Fibroblast of the aortic adventitia (primary cell): ENCODE measurements at places on chromosomes 13 and 19. TPM values are rescaled to one million over a fixed set of nuclear protein-coding genes. Genes with fewer than 3 reads are reported as not detected.
A peak's percentile ranks its signal among the peaks of the same experiment; 100 is the strongest.

ZNF415 gene
- total RNA-seq = 2.3 and 4.1 TPM in 2 replicates

GRCh38 chr13:79295906-79296706, 109.9 kb downstream of the RBM26 start:
- DNase-seq = no peak

DNA sequence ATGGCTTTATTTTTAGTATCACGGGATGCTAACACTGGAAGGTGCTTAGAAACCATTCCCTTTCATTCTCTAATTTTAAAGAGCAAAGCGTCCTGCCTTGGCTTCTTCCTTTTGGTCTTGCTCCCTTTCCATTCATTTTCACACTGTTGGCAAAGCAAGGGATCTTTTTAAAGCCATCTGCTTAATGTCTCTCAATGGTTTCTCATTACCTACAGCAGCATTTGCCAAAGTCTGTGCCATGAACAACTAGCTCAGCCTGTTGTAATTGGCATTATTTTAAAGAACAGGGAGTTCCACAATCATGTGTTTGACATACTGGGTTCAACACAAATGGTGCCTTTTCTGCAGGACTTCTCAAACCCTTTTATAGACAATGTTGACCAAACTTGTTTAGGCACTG, 444.3 kb downstream of the GPC6 start:
- DNase-seq = peak; percentile 38

GRCh38 chr13:100542826-100543156, 45.8 kb downstream of the GGACT start:
- DNase-seq = peak; percentile 62

- DNase-seq = no peak
Measured at GRCh38 chr13:60032851-60033250, 130.9 kb downstream of the DIAPH3 start.

NUFIP1 gene
- total RNA-seq = 4.5 and 5.7 TPM in 2 replicates

DPRX gene
- not detected in 2 replicates for total RNA-seq

- DNase-seq = no peak
Measured at GRCh38 chr19:35144600-35145436, 1.8 kb downstream of the FXYD7 start.

- DNase-seq = no peak
Measured at GRCh38 chr13:22076658-22077057, 405.8 kb downstream of the FGF9 start.

DNA sequence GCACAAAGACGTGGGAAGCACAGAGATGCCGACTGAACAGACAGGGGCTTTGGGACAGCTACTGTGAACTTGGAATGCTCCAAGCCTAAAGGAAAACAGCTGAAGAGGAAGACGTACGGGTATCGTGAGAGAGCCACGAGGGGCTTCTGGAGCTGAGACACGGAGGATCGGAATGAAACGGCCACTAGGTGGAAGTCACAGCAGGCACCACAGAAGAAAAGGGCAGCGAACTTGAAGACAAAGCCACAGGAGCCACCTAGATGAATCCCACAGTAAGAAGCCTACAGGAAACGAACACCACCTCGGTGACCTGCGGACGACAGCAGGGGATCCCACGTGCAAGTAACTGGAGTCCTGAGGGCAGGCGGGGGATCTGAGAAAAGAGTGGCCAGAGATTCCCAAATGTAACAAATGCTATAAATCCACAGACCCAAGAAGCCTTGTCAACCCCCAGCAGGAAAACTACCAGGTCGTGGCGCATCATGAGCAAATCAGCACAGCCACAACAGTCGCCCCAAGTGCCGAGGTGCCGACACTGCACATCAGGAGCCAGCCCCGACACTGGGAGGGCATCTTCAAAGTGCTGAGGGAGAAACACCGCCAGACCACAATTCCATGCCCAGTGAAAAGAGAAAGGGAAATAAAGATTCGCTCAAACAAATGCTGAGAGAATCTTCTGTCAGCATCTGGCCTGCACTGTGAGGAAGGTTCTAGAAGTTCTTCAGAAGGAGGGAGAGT, 39.3 kb upstream of the ISYNA1 start:
- no peak for DNase-seq

CLDND2 gene
- 0.36 TPM in 1 of 2 replicates, not detected in the other for total RNA-seq

DNA sequence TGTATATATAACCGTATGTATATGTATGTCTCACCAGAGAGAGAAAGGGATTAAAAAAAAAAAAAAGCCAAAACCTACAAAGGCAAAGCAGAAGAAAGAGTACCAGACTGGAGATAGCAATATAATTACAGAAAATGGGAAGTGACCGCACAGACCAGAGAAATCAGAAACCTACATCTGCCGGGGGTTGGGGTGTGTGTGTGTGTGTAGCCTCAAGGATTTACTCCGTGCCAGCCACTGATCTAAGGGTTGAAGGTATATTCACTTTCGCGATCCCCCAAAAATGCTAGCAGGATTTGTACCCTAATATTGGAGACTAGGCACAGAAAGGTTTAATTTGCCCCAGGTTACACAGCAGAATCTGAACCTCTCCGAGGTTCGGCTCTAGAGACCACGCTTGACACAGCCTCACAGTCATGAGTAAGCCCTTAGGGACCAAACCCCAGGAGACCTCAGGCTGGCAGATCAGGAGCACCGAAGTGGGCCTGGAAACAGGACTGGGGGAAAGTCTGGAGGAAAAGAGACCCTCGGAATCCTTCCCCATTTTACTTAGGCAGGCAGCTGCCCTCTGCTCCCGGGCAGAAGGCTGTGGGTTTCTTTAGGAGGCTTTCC, 14.8 kb downstream of the ARL11 start:
- no peak for DNase-seq

GRCh38 chr13:113631341-113632095, 26.5 kb downstream of the ATP4B start:
- no peak for DNase-seq

- DNase-seq = peak; percentile 53
Measured at GRCh38 chr19:31285744-31286143, 63.5 kb downstream of the TSHZ3 start.

KCNN4 gene
- 1.2 and 39.9 TPM in 2 replicates for total RNA-seq

GRCh38 chr13:23330356-23330755, 103.1 kb downstream of the SACS start:
- no peak for DNase-seq
